ENCODE measurements at places on chromosomes 7 and 10.

DNA sequence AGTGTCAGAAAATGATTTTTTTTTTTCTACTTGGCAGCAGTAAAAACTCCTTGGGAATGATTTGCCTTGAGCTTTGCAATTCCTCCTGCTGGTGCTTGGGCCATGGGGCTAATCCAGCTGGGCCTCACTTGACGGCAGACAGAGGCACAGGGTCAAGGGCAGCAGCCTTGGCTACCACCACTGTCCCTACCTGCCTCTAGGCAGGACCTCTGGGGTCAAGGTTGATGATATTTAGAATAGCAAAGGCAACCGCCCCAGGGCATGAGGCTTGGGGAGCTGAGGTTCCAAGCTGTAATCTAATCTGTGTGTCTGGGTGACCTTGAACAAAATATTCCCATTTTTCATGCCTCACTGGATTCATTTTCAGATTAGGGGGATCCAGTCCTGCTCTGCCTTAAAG lies 327.4 kb downstream of the PLXNA4 start:
- no peak for DNase-seq

- DNase-seq = no peak
Measured at GRCh38 chr10:27685681-27686080, 59.9 kb downstream of the MKX start.

DNA sequence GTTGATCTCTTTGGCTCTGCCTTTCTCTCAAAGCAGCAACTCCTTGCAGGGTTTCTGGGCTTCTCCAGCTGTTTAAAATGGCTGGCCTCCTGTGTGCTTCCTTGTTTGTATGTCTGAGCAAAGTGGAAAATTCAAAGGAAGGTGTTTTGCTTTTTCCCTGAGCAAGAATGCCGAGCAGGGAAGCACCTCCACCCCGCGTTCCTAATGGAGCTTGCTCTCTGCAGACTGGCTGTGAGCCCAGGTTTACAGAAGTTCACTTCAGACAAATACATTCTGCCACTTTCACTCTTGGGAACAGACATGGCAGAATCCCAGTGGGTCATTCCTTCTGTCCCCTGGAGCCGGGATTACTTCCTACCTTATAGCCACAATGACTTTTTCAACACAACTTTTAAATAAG lies 181.8 kb upstream of the AGK start:
- DNase-seq = no peak

DNA sequence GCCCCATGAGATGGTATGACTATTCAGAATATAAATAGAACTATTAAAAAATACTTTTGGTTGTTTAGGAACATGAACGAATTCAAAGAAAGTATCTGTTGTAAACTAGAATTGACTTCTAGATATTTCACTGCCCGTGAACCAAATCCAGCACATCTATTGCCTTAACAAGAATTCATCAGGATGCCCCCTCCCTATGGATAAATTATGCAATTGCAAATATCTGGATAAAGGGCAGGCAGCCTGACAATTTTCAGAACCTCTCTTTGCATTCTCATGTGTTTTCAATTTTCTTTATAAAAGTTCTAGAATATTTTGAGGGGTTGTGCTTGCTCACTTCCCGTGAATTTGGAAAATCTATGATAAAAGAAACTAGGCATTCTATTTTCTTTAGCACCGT lies 822.1 kb upstream of the SORCS1 start:
- DNase-seq = no peak

GRCh38 chr10:115969591-115969990 lies 303.4 kb downstream of the GFRA1 start:
- DNase-seq = no peak

DNA sequence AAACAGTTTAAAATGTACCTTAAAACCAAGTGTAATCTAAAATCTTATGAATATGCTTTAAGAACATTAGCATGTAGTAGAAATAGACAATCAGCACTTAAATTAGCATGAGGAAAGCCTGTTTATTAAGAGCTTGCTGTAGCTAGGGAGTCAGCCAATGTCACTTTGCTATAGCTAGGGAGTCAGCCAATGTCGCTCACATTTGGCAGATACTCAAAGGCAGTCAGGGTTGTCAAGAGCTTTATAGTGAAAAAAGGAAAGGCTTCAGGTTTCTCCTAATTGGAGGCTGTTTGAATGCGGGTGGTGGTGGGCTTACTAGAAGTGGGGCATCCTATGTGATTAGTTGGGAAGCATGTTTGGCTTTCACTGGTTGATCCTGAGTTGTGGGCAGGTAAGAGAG lies 226.2 kb upstream of the DGKB start:
- DNase-seq = no peak

- no peak for DNase-seq
Measured at GRCh38 chr10:109963439-109963838, 40.1 kb upstream of the XPNPEP1 start.

DNA sequence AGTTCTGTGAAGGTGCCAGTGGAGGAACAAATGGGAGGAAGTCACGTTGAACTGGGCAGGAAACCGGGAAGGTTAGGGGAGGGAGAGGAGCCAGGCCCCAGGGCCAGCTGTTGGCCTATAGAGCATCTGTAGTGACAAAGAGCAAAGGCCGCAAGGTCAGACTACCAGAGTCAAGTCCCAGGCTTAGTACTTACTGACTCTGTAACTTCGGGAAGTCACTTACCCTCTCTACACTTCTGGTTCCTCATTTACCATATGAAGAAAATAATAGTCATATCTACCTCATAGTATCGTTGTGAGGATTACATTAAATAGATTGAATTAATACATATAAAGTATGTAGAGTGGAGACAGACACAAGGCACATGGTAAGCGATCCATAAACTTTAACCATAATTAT lies 101.8 kb upstream of the FZD1 start:
- no peak for DNase-seq

- DNase-seq = no peak
Measured at GRCh38 chr7:138864667-138865066, 66.7 kb upstream of the ATP6V0A4 start.

GRCh38 chr7:3000566-3000965 lies 43.1 kb downstream of the CARD11 start:
- DNase-seq = no peak

GRCh38 chr7:28481091-28481926 lies 69.0 kb downstream of the CREB5 start:
- DNase-seq = no peak

GRCh38 chr10:64093304-64093703 lies 572.1 kb downstream of the REEP3 start:
- DNase-seq = no peak

DNA sequence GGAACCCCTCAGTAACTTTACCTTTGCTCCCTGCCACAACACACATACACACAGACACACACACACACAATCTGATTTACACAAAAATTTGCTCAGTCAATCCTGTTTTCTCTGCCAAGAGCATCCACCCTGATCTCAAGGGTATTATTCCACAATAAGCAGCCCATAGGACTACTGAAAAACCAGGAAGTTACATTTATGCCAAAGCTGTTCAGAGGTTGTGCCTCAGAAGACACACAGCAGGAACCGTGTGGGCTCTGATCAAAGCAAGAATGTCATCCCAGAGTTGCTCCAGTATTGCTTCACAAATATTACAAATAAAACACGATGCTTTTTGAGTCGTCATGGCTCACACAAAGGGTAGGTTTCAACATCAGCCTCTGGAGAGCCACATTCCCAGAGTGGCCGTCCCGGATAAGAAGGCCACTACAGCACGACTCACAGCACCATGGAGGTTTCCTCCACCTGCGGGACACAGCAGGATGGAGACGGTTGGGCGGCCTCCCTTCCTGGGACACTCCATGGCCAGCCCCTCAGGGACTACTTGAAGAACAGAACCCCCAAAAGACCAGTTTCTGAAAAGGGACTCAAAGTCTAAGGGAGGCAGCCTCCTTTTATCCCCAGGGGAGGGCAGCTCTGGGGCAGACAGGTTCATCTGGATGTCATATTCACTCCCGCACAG lies 1.6 kb downstream of the AIFM2 start:
- no peak for DNase-seq

DNA sequence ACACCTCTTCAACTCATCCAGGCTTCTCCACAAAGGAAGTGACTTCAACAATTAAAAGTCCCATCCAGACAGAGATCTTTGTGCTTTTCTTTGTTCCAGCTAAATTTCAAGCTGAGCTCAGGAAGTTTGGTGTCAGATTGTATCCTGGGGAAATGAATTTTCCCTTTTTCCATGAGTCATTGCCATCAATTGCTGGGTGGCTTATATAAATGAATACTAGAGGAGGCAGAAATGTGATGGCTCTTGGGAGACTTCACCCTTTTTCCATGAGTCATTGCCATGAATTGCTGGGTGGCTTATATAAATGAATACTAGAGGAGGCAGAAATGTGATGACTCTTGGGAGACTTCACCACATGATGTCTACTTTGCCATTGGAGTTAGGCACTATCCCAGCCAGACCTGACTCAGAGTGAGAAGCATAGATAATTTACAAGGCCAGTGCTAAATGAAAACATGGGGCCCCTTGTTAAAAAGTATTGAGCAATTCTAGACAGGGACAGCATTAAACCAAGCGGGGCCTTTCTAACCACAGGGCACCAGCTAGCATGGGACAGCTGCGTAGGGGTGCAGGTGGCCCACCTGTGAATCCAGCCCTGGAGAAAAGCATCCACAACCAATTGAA lies 339.2 kb upstream of the PODXL start:
- no peak for DNase-seq

GRCh38 chr7:114695182-114695581 lies 226.7 kb upstream of the MDFIC start:
- no peak for DNase-seq

DNA sequence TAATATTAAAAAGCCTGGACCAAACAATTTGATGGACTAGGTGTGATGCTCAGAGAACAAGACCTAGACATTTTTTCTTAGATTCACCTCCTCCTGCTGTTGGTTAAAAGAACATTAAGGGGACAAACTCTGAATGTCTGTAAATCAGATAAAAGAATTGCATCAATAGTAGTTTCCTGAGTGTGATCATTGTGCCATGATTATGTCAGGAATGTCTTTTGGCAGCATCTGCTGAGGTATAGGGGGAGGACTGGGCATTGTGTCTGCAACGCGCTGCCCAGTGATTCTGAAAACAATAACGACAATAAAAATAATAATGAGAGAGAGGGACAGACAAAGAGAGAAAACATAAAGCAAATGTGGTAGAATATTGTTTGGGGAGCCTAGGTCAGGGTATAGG lies 6.9 kb downstream of the C7orf57 start:
- DNase-seq = no peak

- no peak for DNase-seq
Measured at GRCh38 chr7:109261781-109262180, 692.1 kb downstream of the DNAJB9 start.

DNA sequence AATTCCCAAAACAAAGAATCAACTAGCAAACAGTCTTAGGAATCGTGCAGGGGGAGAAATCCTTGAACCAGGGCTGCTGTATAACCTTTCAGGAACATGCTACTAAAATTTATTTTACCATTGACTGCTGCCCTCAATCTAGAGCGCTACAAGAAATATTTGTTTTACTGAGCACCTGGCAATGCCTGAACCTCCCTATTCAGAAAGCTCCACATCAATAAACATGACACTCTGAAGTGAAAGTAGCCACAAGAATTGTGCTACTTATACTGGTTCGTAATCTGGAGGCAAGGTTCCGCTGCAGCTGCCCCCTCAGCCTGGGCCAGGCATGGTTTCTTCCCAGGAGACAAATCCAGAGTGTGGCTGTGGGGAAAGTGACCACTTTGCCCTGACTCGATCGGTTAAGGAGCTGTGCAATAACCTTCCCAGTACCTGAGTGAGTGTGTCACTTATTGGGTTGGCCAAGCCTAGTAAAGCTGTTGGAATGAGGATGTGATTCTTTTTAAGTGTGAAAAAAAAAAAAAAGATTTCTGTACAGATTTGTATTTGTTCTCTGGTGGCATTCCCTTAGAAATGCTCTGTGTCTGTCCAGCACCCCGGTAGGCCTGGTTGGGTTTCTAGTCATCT lies 7.7 kb downstream of the VWA2 start:
- no peak for DNase-seq

DNA sequence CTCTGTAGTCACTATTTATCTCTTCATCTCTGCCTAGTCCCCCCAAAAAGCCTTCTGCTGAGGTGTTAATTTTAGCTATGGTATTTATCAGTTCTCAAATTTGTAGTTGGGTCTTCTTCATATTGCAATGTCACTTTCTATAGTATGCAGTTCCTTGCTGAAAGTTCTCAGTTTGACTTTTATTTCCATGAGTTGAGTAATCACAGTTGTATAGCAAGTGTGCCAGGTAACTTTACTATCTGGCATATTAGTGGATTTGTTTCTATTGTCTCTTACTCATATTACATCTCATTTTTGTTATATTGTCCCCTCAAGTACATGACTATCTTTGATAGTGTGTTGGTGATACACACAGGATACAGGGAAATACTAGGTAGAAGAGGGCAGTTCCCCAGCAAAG lies 152.8 kb downstream of the CUBN start:
- DNase-seq = no peak

DNA sequence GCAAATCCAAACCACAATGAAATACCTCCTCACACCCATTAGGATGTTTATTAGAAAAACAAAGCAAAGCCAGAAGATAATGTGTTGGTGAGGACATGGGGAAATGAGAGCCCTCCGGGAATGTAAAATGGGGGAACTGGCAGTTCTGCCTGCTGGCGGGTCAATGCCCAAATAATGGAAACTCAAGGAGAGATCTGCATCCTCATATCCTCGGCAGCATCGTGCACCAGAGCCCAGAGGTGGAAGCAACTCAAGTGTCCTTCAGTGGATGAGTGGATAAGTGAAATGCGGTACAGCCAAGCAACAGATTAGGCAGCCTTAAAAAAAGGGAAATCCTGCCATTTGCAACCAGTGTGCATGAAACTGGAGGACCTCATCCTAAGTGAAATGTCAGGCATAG lies 325.2 kb downstream of the WDR37 start:
- DNase-seq = no peak

DNA sequence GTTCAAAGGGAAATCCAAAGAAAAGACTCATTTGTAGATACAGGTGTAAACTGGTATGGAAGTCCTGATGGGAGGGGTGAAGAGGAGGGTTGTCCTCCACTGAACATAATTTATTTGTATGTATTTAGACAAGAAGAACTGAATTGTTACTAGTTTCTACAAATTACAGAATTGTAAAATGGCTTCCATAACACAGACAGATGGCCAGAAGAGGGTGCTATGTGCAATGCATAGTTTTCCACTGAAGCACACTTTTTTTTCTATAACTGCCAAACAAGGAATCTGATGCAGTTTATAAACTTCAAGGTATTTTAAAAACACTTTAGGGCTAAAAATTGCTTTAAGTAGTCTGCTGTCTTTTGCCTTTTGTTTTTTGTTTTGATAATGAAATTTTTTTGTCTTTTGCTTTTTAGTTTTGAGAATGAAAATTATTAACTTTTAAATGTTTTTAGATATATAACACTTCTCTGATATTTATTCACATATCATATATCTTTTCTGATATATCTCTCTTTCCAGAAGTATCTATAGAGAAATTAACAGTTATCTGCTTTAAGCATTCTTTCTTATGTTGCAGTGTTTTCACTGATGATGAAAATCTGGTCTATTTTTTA lies 58.5 kb downstream of the PHYHIPL start:
- no peak for DNase-seq

DNA sequence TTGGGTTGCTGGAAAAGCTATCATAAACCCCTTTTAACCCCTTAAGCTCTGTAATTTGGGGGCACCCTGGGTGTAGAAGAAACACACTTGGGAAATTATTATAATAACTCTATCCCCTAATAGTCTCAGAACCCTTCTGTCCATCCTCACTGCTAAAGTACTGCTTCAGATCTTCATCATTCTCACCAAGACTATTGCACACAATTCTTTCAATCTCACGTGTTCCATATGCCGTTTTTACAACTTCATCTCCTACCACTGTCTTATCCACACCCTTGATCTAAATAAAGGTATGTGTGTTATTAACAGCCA lies 15.8 kb downstream of the ANKRD22 start:
- DNase-seq = no peak
